ENCODE measurements at places on chromosomes 6 and 20.

DNA sequence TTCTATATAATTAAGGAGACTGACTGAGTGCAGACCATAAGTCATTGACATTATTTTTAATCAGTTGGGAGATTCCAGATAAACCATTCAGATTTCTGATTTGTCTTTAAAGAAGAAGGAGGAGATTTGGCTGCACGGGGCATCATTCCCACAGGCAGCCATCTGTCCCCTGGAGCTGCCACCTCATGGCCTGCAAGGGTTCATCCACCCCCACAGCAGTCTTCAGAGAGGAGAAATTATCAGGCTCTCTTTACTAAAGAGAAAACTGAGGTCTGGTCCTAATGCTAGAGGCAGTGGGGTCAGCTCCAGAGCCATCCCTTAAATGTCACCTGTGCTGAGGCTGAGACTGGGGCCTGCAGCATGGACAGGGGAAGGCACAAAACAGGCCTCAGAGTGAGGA, 501.3 kb upstream of the SULF2 start:
- no peak for DNase-seq

DNA sequence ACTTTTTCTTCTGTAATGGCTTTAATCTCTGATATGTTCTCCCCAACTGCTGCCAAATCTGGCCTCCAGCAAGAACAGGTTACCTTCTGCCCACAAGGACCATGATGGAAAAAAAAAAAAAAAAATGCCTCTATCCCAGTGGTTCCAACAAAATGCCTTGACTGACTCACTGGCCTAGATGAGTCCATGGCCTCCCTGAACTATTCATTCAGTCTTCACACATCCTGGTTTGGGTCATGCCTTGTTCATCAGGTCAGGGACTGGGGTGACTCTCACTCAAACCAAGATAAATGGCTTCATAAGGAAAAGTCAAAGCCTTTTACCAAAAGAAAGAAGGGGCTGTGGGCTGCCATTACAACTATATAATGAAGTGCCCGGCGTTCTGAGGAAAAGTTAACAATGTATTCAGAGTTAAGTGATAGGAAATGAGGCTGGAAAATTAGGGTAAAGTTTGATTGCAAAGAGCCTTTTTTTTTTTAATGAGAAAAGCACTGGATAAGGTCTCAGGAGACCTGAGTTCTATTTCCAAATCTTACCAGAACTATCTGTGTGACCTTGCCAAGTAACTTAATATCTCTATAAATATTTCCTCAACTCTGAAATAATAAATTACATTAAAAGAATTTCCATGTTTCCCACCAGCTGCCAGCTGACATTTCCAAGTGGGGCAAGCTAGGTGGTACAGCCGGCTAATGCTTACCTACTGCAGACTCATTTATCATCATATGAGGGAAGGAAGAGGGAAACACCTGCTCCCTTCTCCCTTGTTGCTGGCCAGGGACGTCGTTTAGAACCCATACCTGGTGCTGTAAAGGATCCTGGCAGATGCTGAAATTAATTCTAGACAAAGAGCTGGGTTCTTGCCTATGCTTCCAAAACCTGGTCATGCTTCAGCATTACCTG, 380.0 kb upstream of the MARCKS start:
- DNase-seq = no peak

DNA sequence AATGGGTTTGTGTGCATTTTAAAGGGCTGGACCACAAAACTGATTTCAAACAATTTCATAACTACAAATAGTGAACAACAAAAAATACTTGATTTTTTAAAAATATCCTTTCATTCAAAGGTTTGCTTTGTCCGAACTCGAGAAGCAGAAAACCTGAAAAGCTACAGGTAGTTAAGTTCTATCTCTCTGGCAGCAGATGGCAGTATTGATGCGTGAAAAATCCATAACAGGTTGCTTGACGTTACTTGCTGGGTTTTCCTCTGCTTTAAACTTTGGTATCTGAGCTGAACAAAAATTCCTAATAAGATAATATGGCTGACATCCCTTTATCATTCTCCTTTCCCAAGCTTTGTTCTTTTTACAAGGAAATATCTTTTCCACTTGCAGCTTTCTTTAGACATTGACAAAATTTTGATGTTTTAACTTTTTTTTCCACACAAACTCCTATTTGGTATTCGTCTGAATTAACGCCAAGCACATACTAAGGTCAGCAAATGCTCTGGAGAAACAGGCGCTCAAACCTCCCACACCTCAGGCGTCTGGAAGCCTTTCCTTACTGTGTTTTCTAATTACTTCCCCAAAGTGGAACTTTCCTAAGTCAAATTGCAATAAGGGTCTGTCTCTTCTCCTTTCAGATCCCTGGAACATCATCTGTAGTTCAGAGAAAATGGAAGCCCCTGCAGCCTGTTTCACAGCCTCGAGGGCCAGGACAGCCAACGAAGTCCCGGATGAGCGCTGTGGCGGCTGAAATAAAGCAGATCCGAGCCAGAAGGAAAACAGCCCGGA, 50.3 kb upstream of the GFRAL start:
- peak; percentile 8 for DNase-seq

- DNase-seq = no peak
Measured at GRCh38 chr6:134171517-134171916, 119.1 kb upstream of the SLC2A12 start.

GRCh38 chr6:108452711-108453195, 108.0 kb upstream of the FOXO3 start:
- no peak for DNase-seq

GRCh38 chr20:36183155-36183944, 28.8 kb downstream of the EPB41L1 start:
- DNase-seq = no peak

- no peak for DNase-seq
Measured at GRCh38 chr6:20769631-20770030, 235.4 kb downstream of the CDKAL1 start.

DNA sequence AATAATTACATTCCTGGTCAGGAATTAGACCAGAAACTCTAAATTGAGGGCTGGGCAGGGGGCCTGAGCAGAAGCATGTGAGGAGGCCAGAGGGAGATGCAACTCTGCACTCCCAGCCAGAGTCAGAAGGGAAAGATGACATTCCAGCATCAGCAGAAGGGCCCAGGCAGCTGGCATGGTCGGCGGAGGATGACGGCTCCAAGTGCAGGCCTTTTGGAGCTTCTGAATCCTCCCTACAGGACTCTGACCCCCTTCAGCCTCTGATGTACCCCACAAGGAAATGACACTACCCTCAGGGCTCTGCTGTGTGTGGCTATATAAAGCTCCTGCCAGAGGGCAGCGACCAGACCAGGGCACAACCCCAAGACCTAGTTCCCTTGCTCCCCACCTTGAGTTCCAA, 1.9 kb downstream of the LRFN2 start:
- no peak for DNase-seq

GRCh38 chr20:3248167-3248992, 9.4 kb upstream of the SLC4A11 start:
- DNase-seq = no peak

All from HuH-7 (cell line).